ENCODE measurements at places on chromosomes 11 and 22.

GRCh38 chr11:6096417-6096816, 11.1 kb upstream of the OR56B4 start:
- no peak for DNase-seq

DNA sequence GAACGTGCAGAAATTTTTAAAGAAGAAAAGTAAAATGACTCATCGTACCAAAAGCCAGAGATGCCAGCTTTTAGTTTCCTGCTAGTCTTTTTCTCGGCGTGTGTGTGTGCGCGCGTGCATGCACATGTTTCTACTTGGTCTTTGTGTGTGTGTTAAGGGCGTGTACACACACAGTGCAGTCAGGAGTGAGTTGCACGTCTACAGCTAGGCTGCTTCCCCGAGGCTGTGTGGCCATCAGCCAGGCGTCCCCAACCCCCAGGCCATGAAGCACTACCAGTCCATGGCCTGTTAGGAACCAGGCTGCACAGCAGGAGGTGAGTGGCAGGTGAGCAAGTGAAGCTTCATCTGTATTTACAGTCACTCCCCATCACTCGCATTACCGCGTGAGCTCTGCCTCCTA, 36.4 kb downstream of the KCNQ1 start:
- no peak for DNase-seq

- DNase-seq: no peak
Measured at GRCh38 chr11:39589391-39589790, 1870.1 kb downstream of the LRRC4C start.

GRCh38 chr11:33532720-33533385, 167.8 kb downstream of the C11orf91 start:
- DNase-seq: no peak

- no peak for DNase-seq
Measured at GRCh38 chr11:70066136-70066520, 12.0 kb upstream of the ANO1 start.

DNA sequence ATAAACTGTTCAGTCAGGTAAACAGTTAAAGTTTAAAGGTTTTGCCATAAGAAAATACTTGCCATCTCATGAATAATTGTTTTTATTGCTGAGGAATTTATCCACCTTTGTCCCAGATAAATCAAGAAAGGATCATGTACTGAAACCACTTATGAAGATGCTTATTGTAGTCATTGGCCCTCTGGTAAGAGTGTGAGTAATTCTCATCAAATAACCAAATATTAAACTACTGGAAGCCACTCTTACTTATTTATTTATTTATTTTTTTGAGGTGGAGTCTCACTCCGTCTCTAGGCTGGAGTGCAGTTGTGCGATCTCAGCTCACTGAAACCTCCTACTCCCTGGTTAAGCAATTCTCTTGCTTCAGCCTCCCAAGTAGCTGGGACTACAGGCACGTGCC, 35.1 kb downstream of the TMEM135 start:
- DNase-seq: no peak

DNA sequence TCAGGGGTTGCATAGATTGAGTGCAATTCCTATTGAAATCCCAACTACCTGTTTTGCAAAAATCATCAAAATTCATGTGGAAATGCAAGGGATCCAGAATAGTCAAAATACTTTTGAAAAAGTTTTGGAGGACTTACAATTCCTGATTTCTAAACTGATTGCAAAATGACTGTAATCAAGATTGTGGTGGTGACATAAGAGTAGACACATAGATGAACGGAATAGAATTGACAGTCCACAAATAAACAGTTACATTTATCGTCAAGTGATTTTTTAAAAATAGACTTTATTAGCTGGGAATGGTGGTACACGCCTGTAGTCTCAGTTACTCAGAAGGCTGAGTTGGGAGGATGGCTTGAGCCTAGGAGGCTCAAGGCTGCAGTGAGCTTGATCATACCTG, 2.6 kb upstream of the SLC7A4 start:
- no peak for DNase-seq

- DNase-seq: no peak
Measured at GRCh38 chr11:133663135-133663985, 131.1 kb upstream of the OPCML start.

- no peak for DNase-seq
Measured at GRCh38 chr11:45089251-45089650, 57.2 kb upstream of the PRDM11 start.

- no peak for DNase-seq
Measured at GRCh38 chr11:65505466-65506289, 6.8 kb downstream of the MALAT1 start.

GRCh38 chr11:40384991-40385390, 1074.5 kb downstream of the LRRC4C start:
- no peak for DNase-seq

GRCh38 chr11:12098601-12099000, 11.8 kb upstream of the MICAL2 start:
- DNase-seq: no peak

DNA sequence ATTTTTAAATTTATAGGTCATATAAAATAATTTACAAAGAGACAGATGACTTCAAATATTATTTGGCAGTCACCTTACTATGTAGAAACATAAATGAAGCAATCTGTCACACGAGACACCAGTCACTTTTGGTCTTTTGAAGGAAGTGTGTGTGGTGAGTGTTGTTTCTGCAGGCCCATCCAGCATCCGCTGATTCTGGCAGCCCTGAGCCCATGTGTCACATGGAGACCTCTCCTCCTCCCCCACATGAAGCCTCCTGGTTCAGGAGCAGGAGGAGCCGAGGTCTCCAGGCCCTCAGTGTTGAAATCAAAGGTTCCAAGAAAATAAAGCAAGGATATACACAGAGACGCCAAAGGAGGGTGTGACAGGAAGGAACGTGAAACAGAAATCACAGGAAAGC, 60.1 kb downstream of the ARFGAP3 start:
- DNase-seq: no peak

DNA sequence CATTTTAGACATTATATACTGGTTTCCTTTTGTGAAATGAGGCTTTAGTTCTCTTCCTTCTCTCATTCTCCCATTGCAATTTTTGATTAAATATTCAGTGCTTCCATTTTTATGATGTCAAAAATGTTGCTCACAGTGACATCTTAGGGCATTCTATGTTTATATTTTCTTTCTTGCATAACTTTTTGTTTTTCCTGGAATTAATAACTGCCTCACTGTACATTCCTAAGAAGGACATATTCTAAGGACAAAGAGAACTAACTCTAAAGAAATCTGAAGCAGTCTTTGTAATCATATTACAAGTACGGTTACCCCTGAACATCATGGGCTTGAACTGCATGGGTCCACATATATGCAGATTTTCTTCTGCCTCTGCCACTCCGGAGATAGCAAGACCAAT, 25.8 kb upstream of the P2RY6 start:
- no peak for DNase-seq

- peak; percentile 60 for DNase-seq
Measured at GRCh38 chr22:45671783-45672563, at the start of gene ATXN10. Gene ATXN10 (plus strand): TSS chr22:45671834. CDS start chr22:45672064, 230 bp downstream.

DNA sequence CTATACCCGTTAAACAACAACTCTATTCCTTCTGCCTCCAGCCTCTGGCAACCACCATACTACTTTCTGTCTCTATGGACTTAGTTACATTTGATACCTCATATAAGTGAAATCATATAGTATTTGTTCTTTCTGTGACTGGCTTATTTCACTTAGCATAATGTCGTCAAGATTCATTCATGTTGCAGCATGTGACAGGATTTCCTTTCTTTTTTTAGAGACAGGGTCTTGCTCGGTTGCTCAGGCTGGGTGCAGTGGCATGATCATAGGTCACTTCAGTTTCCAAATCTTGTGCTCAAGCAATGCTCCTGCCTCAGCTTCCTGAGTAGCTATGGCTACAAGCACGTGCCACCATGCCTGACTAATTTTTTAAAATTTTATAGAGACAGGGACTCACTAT, 29.4 kb upstream of the SORL1 start:
- no peak for DNase-seq

DNA sequence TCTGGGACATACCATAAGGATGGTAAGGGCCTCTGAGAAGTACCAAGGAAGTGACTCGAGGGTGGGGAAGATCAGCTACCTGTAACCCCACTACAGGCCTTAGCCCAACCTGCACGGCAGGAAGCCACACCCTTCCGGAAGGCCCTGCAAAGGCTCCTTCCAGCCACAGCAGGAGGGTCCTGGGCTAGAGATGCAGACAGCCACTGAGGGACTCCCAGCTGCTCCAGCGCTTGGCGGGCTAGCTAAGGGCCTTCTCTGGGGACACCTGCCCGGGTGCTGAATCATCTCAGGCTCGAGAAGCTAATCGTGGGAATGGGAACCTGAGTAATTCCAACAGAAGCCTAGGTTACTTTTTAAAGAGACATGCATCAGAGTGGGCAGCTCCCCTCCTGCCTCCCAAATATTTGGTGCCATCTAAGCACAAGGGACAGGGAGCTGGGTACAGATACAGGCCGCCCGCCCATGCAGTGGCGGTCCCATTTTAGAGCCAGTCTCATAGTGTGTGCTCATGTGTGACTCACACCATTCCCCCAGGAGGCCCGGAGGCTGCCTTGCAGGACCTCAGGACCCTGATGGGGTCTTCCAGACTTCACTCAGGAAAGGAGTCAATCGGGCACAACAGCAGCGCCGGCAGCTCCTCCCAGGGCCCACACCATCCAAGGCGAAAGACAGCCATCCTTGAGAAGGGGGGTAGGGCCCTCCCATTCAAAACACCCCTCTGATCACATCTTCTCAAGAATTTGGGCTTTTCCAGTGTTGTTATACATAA, 8.0 kb downstream of the MYH9 start:
- no peak for DNase-seq

GRCh38 chr22:42560381-42560780, 6.6 kb downstream of the SERHL2 start:
- DNase-seq: no peak

- no peak for DNase-seq
Measured at GRCh38 chr11:1820463-1821325, 14.1 kb upstream of the SYT8 start.

DNA sequence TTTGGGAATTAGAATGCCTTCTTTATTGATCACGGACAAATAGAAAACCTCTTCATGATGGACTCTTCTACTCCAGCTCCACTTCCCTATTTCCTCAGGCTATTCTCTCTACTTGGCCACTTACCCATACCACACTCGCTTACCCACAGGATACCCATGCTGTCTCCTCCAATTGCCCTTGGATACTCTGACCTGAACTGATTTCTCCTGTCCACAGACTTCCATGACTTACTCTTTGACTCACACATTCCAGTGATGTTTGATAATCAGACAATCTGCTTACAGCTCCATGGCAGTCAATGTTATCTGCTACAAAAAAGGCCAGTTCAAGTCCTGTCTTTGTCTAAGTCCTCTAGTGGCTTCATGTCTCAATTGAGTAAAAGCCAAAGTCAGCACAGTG, 292.0 kb upstream of the CTSC start:
- DNase-seq: no peak

DNA sequence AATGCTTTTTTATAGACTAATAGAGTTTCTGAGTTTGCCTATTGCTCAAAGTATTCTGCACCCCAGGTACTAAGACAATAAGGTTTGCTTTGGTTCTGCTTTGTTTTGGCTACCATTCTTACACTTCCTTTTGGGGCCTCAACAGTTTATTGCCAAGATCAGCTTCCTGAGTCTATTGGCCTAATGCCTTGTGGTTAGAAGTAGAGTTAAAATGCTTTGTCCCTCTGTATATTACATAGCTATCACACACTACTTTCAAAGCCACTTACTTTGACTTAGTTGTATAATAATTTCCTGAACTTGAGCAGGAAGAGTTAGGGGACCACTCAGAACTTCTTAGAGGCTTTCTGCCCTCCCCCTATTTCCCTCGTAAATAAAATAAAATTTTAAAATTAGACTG, 96.5 kb downstream of the DLG2 start:
- no peak for DNase-seq

DNA sequence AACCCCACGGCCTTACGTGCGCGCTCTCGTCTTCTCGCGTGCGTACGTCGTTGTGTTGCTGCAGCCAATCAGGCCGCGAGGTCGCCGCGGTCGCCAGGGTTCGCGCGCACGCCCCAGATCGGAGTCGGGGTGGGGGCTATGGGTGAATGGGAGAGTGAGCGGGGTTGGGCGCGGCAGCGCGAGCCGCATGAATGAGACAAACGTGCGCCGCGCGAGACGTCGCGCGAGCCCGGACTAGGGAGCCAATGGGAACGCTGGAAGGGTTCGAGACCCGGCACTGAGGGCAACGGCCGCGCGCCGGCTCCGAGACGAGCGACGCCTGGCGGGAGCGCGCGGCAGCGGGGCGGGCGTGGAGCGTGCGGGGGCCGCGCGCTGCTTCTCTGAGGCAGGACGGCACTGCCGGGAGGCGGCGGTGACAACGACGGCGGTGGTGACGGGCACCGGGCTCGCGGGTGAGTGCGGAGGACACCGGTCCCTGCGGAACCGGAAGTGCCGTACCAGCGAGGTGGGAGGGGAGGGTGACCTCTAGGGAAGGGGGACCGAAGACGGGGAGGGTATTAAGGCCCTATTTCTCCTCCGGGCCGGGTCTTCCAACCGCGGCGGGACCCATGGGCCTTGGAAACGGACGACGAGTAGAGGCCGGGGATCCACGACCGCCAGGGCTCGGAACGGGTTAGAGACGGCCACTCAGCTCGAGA, at the start of gene ZDHHC5:
Gene ZDHHC5 (plus strand): TSS at position 379 of the 698 bp plus-strand sequence. CDS start 4,977 bp downstream, outside the sequence.
- peak; percentile 99 for DNase-seq

- DNase-seq: no peak
Measured at GRCh38 chr11:121829159-121829643, 286.8 kb downstream of the BLID start.

DNA sequence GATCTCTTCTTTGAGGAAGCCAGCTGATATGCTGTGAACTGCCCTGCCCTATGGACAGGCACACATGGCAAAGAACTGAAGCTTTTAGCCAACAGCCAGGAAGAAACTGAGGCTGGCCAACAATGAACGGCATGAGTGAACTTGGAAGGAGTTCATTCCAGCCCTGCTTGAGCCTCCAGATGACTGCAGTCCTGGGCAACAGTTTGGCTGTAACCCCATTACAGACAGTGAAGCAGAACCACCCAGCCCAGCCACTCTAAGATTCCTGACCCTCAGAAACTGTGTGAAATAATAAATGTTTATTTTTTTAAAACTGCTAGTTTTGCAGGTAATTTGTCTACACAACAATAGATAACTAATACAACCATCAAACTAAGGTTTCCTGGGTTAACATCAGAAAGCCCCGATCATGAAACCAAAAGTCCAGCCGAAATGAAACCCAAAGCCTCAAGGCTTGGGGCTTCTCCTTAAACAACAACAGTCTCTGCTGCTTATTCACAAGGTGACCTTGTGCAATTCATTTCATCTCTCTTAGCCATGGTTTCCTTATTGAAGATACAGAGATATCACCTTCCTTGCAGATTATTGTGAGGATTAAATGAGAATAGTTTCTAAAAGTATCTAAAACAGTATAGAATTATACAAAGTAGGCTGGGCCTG, 31.4 kb downstream of the PAK1 start:
- no peak for DNase-seq

All from NCI-H1105 treated with DMSO at 0.1 percent for 48 hours (cell line).